ENCODE measurements at places on chromosomes 2 and 18.

DNA sequence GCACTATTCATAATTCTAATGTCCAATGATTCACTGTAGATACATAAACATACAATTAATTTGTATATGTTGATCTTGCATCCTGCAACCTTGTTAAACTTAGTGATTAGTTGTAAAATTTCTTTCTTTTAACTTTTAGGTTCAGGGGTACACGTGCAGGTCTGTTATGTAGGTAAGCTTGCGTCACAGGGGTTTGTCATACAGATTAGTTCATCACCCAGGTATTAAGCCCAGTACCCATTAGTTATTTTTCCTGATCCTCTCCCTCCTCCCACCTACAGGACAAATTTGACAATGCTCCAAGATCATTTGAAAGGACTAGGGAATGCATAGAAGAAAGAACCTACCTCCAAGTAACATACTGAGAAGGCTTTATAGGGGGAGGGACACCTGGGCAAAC is 290.1 kb downstream of the SRBD1 start:
- no peak for DNase-seq

- peak; percentile 83 for DNase-seq
Observed at GRCh38 chr18:59249199-59249774, 24.0 kb downstream of the RAX start.

- DNase-seq: no peak
Observed at GRCh38 chr2:238046725-238047270, 14.0 kb upstream of the SCLY start.

GRCh38 chr2:213989207-213989606 is 421.6 kb upstream of the VWC2L start:
- no peak for DNase-seq

DNA sequence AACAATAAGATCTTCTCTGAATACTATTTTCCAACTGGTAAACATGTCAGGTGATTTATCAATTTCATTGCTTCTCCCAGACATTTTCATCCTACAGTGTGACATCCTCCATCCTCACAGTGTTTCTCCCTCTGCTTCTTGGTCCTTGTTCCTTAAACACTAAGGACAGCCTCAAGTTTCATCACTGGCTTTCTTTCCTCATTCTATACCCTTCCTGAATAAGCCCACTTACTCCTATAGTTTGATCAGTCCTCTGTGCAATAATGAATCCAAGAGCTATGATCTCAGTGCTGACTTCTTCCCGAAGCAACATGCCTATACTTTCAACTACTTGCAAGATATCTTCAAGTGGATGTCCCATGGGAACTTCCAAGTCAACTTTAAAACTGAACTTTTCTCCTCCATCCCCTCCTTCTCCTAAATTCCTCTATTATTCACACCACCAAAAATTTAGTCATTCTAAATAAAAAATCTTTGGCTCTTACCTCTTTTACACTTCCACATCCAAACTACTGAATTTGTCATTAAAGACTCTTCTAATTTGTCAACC is 87.6 kb downstream of the FAM228A start:
- peak; percentile 40 for DNase-seq

DNA sequence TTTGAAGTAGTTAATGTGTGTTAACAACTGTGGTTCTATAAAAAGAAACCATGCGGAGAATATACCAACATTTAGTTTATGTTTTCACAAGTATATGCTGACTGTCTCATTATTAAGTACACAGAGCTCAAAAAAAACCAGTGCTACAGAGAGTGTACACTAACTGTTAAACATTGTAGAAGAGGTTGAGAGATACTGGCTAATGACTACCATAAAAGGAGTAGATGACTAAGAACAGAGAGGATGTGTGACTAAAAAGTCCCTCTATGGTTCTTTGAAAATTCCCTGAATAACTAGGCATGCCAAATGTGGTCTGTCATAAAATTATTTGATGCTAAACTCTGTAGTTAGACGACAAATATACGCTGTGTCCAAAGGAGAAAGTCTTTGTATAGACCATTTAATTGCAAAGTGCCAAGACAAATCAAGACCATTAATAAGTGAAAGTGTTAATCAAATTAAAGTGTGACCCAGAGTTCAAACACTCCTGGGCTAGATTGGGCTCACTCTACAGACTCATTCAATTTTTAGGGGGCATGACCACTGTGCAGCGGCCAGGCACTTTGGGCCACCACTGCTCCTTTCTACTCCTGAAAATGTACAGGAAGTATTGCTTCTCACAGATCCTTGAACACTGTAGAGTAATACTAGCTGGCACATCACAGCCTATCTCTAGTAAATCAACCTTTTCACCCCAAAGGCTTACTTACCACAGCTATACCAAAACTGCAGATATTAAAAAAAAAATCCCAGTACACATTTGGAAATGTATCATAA is 45.1 kb upstream of the SERTAD2 start:
- DNase-seq: peak; percentile 96

- no peak for DNase-seq
Observed at GRCh38 chr18:10182009-10182624, 268.3 kb downstream of the VAPA start.

GRCh38 chr2:227872676-227873075 is 1.2 kb downstream of the DAW1 start:
- no peak for DNase-seq

- DNase-seq: no peak
Observed at GRCh38 chr2:225040856-225041206, 1.4 kb downstream of the DOCK10 start.

DNA sequence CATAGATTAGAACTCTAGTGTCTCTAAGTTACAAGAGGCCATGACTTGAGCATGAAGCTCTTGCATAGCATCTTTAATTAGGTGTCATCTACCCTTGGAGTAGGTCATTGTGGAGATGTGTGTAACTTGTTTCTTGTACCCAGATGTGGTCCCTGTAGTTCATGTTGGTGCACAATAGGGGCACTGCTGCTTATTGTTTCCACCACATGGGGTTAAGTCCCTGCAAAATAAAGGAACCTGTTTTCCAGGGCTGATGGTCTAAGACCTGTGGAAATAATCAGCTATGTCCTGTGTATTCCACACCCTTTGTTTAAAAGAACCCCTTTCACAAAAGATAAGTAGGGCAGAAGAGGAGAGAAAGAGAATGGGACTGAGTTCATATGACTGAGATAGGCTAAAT is 28.6 kb downstream of the ASXL3 start:
- no peak for DNase-seq

DNA sequence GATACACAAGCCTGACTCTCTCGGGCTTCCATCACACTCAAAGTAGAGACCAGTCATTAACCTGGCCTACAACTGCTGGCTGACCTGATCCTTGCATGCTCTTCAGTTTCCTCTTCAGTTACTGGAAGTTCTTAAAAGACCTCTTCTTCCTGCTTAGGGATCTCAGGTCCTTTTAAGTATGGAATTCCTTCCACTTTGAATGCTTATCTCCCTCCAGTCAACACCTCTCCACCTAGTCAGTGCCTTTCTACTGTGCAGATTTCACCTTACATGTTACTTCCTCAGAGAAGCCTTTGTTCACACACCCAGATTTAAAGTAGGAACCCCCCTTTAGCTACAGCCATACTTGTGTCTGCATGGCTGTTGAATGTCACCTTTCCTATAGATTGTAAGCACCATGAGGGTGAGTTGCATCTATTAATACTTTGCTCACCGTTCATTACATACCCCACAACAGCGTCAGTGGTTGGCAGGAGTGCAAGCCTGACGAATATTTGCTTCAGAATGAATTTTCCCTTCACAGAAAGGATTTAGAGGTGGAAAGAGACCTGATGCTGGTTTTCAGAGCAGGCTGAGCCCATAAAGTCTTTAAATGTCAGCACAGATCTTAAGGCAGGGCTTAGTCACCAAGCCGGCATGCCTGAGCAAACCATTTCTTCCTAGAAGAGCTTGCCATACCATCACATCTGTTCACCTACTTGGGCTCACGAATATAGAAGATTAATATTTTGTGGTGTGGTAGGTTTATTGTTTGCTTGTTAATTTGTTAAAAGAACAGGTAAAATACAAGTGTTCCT is 90.1 kb downstream of the ACVR1 start:
- DNase-seq: peak; percentile 61

- DNase-seq: no peak
Observed at GRCh38 chr18:67618061-67618460, 101.5 kb upstream of the DSEL start.

GRCh38 chr18:28522236-28522635 is 345.3 kb upstream of the CDH2 start:
- DNase-seq: no peak

Data from EH (cell line).